Head of caudate nucleus (tissue), 42 donors: ENCODE measurements at places on chromosomes 16 and 17.

- no peak for DNase-seq
These were observed 20.9 kb downstream of the FAM20A start for GRCh38 chr17:68580236-68580770.

DNA sequence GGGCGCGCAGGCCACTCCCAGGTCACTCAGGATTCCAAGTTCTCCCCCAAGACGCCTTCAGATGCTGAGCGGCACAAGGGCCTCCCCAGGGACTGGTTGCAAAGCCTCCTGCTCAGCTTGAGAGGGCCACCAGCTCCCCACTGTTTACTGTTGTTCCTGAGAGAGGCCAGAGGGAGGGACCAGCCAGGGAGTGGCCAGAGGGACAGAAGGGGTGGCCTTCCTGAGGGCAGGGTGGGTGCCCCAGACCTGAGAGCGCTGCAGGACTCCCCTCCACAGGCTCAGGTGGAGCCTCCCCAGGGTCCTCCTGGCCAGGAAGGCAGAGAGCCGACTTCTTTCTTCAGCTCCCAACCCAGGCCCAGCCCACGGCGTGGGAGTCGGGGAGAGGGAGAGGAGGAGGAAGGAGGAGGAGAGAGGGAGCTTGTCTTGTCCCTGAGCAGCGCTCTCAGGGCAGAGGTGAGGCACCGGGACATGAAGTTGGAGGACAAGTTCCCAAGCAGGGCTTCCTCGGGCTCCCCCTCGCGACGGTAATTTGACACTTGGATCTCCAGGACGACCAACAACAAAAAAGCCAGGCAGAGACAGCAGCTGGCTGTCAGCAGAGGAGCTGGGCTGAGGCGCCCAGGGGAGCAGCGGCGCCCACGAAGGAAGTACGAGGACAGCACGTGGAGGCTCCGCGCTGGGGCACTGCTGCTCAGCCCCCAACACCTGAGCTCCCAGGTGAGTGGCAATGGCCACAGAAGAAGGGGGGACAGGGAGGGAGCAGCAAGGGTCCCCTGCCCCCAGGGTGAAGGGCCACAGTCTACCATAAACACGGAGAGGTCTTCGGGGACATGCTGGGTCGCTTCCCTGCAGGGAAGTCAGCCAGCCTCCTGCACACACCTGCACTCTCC, 497 bp downstream of the SMIM5 start:
- peak; percentile 87 for DNase-seq

GRCh38 chr17:3641717-3642486, 5.3 kb downstream of the CTNS start:
- DNase-seq = no peak

- no peak for DNase-seq
These were observed 53.6 kb upstream of the ANKFN1 start for GRCh38 chr17:56099649-56100048.
